Ascending aorta (tissue), 2 donors: ENCODE measurements at places on chromosomes 7 and 10.

GRCh38 chr7:71804256-71804655 lies 607.9 kb downstream of the CALN1 start:
- no peaks in the 10 kb centered on the region for H3K36me3 ChIP-seq
- H3K27ac ChIP-seq, result no peak overlapping the region
- H3K27me3 ChIP-seq, result no peaks in the 10 kb centered on the region
- DNase-seq, result no peak

DNA sequence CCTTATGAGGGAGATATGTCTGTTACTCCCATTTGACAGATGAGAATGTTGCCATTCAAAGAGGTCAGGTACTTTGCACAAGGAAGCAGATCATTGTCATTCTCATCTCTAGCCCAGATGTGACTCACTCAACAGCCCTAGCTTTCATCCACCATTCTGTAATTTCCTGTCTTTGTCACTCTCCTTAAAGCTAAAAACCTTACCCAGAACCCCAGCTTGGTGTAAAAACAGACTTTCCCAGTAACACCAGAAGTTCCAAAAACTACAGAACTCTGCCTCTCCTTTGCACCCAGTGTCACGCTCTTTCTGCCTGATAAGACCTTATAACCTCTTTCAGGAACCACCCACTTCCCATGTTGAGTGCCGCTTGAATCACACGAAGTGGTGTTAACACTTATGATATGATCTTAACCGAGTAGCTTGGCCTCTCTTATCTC lies 89.1 kb upstream of the SP4 start:
- no peaks in the 10 kb centered on the region for H3K36me3 ChIP-seq
- no peak overlapping the region for H3K4me3 ChIP-seq
- H3K27ac ChIP-seq, result no peak overlapping the region
- no peak for DNase-seq

DNA sequence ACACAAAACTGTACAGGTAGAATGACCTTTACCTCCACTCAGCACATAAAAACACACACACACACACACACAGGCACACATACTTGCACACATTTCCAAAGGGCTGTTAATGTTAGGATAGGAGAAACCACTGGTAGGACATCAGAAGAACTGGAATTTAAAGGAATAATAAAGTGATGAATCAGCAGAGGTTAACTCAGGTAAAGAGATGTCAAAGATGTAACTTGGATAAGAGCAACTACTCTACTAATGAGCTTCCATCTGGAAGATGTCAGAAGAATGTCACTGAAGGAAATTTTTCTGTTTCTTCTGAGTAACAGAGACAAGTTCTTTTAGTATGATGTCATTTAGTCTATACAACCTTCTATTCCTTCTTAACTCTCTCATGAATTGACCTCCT lies 26.4 kb upstream of the GPR37 start:
- no peak overlapping the region for H3K27ac ChIP-seq
- H3K4me1 ChIP-seq, result no peaks in the 10 kb centered on the region
- no peaks in the 10 kb centered on the region for H3K27me3 ChIP-seq
- H3K36me3 ChIP-seq, result no peaks in the 10 kb centered on the region
- no peak for DNase-seq
- no peak overlapping the region for H3K4me3 ChIP-seq

GRCh38 chr7:55110993-55111361 lies 92.2 kb downstream of the EGFR start:
- no peak for DNase-seq
- no peaks in the 10 kb centered on the region for H3K36me3 ChIP-seq
- no peak overlapping the region for H3K27ac ChIP-seq
